ENCODE measurements at places on chromosomes 5 and 9. TPM values are rescaled to one million over a fixed set of nuclear protein-coding genes. Genes with fewer than 3 reads are reported as not detected.

DNA sequence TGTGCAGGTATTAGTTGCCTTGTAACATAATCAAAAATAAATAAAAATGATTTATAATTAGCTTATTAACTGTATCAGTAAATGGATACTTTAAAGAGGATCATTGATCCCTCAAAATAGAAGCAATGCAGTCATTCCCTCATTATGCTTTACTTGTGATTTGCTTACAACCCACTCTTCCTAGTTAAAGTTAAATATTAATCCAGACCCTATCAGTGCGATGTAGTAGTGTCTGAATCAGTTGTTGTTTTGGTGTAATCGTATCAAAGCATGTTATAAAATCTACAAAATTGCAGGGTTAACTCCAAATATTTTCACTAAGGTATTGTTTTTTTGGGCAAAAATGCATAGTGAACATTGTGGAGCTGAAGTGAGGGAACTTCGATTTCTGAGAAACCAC is 17.6 kb downstream of the TENT4A start:
- no peak overlapping the region for H3K27ac ChIP-seq
- H3K4me3 ChIP-seq: no peak overlapping the region
- peaks cover 35% of the 10 kb centered on the region for H3K4me1 ChIP-seq
- no peak for DNase-seq
- H3K27me3 ChIP-seq: no peaks in the 10 kb centered on the region
- no peaks in the 10 kb centered on the region for H3K36me3 ChIP-seq

Gene ADRA1B
- total RNA-seq: 0.36 TPM

- no peak for DNase-seq
- H3K27me3 ChIP-seq: peaks cover 7% of the 10 kb centered on the region
- no peaks in the 10 kb centered on the region for H3K4me1 ChIP-seq
- no peak overlapping the region for H3K4me3 ChIP-seq
- H3K27ac ChIP-seq: no peak overlapping the region
- no peaks in the 10 kb centered on the region for H3K36me3 ChIP-seq
These were observed 15.7 kb upstream of the SLC1A3 start for GRCh38 chr5:36590513-36591286.

Gene FYB1
- under 0.01 TPM for total RNA-seq

GRCh38 chr9:93092251-93092991 is 3.6 kb upstream of the CARD19 start:
- H3K27me3 ChIP-seq: no peaks in the 10 kb centered on the region
- DNase-seq: peak; percentile 70
- H3K4me3 ChIP-seq: no peak overlapping the region
- H3K4me1 ChIP-seq: peaks cover 14% of the 10 kb centered on the region
- peak overlapping the region; percentile 77 for H3K27ac ChIP-seq

GRCh38 chr5:13913962-13914361 is 30.5 kb downstream of the DNAH5 start:
- no peak for DNase-seq
- no peaks in the 10 kb centered on the region for H3K27me3 ChIP-seq
- H3K27ac ChIP-seq: no peak overlapping the region
- H3K36me3 ChIP-seq: no peaks in the 10 kb centered on the region

Gene PCDHB7
- 2.2 TPM for total RNA-seq

- H3K4me1 ChIP-seq: peaks cover 26% of the 10 kb centered on the region
- H3K27me3 ChIP-seq: no peaks in the 10 kb centered on the region
- no peak overlapping the region for H3K4me3 ChIP-seq
- H3K36me3 ChIP-seq: no peaks in the 10 kb centered on the region
- H3K27ac ChIP-seq: peak overlapping the region; percentile 61
- no peak for DNase-seq
These were observed 107.7 kb upstream of the CDKN2B start for GRCh38 chr9:22116758-22117157.

Gene DROSHA
- total RNA-seq: 32.9 TPM

DNA sequence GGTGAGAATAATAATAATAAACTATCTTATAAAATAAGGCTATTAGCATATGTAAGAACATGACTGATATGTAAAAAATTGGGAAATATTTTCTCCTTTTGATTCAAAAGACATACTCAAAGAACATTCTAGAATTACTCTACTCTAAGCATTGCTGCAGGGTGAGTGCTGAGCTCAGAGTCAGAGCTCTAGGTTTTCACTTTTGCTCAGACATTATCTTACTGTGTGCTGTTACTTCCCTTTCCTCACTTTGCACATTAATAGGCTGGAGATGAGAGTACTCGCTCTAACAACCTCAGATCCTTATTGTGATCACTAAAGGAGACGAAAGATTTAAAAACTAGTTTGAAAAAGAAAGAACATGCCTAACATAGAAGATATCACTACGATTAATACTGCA is 99.4 kb upstream of the C9orf72 start:
- H3K4me1 ChIP-seq: no peaks in the 10 kb centered on the region
- no peaks in the 10 kb centered on the region for H3K36me3 ChIP-seq
- H3K4me3 ChIP-seq: no peak overlapping the region
- no peak overlapping the region for H3K27ac ChIP-seq
- DNase-seq: no peak

Gene PRUNE2
- total RNA-seq: 80.0 TPM

GRCh38 chr9:18427691-18428090 is 46.3 kb upstream of the ADAMTSL1 start:
- H3K27me3 ChIP-seq: no peaks in the 10 kb centered on the region
- peaks cover 48% of the 10 kb centered on the region for H3K4me1 ChIP-seq
- H3K4me3 ChIP-seq: no peak overlapping the region
- no peaks in the 10 kb centered on the region for H3K36me3 ChIP-seq
